DMS153 (cell line): ENCODE measurements at places on chromosomes 2 and 18.
A peak's percentile ranks its signal among the peaks of the same experiment; 100 is the strongest.

DNA sequence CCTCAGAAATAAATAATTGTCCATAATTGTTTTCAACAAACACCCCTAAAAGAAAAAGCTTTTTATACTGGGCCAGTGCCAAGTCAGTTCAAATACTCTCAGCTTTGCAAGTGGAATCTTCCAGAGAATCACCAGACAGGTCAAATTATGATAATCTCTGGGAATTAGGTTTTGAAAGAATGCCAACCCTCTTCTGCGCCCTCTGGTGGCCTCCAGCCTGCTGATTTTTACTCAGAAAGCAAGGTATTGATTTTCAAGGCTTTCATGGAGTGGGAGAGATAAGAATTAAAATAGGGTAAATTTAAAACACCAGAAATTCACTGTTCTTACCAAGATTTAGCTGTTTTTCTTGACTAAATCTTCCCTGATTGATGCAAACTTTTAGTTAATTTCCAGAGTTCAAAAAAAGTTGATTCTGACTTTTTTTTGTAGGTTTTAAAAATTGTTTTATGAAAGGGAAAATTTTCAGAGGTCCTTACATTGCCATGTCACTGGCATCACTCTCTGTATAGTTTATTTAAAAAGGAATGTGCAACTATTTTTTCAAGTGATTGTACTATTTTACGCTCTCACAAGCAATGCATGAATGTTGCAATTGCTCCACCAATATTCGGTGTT is 282.9 kb upstream of the TNP1 start:
- DNase-seq, result no peak

GRCh38 chr2:15186118-15186517 is 375.0 kb downstream of the NBAS start:
- no peak for DNase-seq

- no peak for DNase-seq
Measured at GRCh38 chr2:191415101-191415500, 169.9 kb downstream of the MYO1B start.

- no peak for DNase-seq
Measured at GRCh38 chr18:32771871-32772580, 797 bp downstream of the KLHL14 start.

DNA sequence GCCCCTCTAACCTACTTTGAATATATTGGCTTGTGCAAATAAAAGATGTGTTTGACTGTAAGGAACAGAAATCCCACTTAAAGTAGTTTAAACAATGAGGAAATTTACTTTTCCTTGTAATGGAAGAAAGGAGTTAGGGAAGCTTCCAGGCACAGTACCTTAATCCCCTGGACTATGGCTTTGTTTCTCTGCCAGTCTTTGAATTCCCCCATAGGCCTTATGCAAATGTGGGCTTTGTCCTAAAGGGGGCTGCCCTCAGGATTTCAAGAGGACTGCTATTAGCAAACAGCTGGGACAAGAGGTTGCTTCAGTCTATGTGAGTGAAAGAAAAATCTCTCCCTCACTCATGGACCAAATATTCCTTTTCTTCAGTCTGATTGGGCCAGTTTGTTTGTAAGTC is 255.1 kb upstream of the THSD7B start:
- no peak for DNase-seq

GRCh38 chr18:48888773-48889080 is 62.0 kb downstream of the SMAD7 start:
- no peak for DNase-seq

GRCh38 chr2:113276216-113276760 is 2.4 kb downstream of the PAX8 start:
- no peak for DNase-seq

GRCh38 chr2:36965206-36965605 is 1.1 kb downstream of the STRN start:
- no peak for DNase-seq

GRCh38 chr2:137237055-137237454 is 471.7 kb downstream of the THSD7B start:
- DNase-seq, result no peak

DNA sequence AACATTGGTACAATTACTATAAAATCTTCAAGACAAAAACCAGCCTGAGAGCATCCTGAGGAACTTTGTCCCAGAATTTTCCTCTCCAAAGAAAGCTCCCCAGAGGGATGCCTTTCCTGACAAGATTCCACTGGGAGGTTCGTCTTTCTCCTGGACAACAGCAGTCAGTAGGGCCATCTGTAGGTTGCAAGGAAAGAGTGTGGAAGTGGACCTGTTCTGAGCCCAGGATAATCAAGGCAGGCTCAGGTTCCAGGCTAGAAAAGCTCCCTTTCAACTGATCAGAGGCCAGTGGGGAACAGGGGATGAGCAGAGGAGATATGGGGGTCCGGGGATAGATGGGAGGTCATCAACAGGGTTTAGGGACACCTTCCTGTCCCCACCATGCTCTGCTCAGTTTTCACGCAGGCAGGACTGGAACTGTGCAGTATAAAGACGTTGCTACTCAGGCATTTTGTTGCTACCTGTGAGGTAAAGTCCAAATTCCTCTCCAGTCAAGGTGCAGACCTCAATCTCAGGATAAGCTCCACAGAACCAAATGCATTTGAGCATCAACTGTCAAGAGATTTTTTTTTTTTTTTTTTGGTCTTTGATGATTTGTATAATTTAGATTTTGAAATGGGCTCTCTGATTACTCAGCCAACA is 126.2 kb downstream of the STRN start:
- no peak for DNase-seq

DNA sequence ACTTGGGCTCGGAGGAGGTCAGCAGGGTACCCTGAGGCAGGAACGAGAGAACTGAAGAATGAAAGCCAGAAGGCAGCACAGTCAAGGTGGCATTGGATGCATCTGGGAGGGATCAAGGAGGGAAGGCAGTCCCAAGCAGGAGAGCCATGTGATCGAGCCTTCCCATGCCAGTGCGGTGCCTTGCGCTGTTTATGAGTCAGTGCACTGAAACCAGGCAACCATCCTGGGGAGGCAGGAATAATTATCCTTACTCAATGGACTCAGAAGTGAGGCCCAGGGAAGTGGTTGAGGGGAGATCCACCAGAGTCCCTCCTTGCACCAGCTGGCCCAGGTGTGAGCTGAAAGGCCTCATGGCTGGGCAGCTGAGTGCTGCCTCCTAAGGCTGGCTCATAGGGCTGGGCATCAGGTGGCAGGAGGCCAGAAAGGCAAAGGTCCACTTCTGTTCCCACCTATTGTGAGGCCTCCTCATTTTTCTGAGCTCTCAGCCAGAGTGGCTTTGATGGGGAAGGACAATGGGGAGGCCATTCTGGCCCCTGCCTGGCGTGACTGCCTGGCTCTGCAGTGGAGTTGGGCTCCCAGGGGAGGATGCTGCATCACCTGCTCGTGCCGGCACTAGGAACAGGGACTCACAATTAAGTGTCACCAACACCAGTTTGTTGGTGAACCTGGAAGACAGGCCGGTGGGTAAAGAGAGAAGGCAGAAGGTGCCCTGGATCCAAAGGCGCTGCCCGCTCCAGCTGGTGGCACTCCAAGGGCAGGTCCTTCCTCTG is 82.3 kb downstream of the TFCP2L1 start:
- DNase-seq, result peak; percentile 47

DNA sequence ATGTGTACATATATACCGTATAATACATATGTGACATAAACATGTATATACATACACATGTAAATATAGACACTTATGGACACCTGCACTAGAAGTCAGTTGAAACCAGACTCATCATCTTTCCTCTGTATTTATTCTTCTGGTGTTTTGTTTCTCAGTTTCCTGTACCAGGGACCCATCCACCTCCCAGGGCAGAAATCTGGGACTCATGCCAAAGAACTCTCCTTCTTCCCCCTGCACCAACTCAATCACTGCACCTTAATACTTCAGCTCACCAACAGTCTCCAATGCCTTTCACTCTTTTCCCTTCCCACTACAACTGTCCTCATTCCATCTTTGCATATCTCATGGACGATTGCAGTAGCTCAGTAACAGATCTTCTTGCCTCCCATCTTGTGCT is 428.0 kb downstream of the FBXO15 start:
- DNase-seq, result peak; percentile 32

DNA sequence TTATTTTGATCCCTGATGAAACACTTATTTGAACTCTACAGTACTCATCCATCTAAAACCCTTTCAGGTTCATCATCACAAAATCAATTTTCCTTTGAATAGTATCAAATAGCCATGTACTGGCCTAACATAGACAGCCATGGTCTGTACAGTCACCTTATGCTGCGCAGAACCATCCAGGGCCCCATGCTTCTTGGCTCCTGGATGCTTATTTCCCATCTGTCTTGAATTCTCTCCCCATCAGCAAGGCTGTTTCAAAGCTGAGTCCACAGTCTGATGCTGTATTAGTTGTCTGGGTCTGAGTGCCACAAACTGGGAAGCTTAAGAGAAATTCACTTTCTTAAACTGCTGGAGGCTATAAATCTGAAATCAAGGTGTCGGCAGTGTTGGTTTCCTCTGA is 290.2 kb downstream of the OSR1 start:
- DNase-seq, result no peak

GRCh38 chr2:197399887-197400540 is 34.8 kb downstream of the SF3B1 start:
- no peak for DNase-seq

DNA sequence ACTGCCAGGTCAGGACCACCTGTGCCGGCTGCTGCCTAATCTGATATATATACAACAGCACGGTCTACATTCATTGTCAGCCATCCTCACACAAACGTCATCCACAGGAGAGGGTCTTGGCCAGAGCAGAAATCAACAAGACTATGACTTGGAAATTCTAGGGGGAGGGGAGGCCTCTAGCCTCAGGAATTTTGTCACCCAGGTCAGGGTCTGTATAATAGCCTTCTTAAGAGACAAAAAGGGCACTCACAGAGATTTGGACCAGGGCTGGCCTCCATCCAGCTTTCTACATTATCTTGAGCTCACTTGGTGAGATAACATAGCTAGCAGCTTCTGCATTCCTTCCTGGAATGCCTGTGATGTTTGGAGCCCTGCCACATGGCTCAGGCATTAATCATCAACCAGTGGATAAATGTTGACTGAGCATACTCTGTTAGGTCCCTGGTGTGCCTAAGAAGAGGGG is 50.4 kb upstream of the CTIF start:
- no peak for DNase-seq

DNA sequence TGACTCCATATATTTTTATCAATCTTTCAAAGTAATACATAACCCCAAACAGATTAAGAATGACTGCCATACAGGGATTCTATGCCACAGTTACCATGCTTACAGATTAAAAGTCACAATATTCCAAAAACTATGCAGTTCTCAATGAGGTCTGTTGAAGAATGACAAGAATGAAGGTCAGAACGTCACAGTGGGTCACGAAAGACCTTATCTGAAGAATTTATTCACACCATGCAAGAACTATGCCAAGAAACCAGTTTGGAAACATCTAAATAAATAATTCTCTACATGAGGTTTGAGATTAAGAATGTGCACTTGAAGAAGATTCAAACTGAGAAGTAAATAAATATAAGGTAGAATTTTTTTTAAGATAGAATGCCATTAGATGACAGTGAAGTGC is 253.3 kb downstream of the EXOC6B start:
- DNase-seq, result no peak

DNA sequence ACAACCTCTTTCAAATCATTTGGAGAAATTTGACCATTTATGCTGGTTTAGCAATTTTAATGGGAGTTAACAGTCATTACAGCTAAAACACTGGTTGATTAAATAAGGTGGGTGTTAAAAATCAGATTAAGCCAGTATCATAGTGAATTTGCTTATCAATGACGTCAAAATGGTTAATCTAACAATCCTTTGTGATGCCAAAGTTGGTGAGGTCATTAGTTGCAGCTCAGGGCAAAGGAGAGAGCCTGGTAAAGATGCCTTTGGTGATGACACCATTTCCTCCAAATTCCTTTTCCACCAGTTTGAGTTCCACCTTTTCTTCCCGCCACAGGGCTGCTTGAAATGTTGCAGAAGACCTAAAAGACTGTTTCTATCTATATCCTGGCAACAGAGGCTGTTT is 757.1 kb upstream of the PIK3C3 start:
- DNase-seq, result no peak

DNA sequence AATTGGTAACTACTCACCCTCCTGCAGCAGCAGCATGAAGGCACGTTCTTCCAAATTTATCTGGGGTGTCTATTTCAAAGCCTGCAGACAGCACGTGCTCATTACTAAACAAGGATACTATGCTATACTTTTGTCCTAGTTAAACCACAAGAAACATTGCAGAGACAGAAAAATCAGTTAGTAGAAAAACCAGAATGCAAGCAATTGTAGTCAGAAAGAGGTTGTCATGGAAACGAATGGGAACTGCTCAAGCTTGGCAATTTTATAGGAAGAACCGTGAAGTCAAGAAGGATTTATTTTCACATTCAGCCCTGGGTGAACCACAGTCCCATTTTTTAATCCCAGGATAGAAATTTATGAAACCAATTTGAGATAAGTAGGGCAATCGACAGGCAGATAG is 162.2 kb upstream of the PGAP1 start:
- DNase-seq, result no peak

- DNase-seq, result no peak
Measured at GRCh38 chr2:192655916-192656315, 461.2 kb upstream of the TMEFF2 start.

- no peak for DNase-seq
Measured at GRCh38 chr2:29706171-29706720, 215.1 kb downstream of the ALK start.

- no peak for DNase-seq
Measured at GRCh38 chr2:174874085-174874484, 109.8 kb upstream of the CHRNA1 start.

GRCh38 chr2:112725545-112726457 is 5.0 kb downstream of the NT5DC4 start:
- no peak for DNase-seq

- no peak for DNase-seq
Measured at GRCh38 chr2:188979187-188980114, 5.3 kb downstream of the COL3A1 start.
